Activated T-helper 1 cell treated with anti-CD3 and anti-CD28 coated beads, Interleukin-2, amount 50 U/mL, for 16 hours (primary cell): ENCODE measurements at places on chromosomes 12 and 14.

DNA sequence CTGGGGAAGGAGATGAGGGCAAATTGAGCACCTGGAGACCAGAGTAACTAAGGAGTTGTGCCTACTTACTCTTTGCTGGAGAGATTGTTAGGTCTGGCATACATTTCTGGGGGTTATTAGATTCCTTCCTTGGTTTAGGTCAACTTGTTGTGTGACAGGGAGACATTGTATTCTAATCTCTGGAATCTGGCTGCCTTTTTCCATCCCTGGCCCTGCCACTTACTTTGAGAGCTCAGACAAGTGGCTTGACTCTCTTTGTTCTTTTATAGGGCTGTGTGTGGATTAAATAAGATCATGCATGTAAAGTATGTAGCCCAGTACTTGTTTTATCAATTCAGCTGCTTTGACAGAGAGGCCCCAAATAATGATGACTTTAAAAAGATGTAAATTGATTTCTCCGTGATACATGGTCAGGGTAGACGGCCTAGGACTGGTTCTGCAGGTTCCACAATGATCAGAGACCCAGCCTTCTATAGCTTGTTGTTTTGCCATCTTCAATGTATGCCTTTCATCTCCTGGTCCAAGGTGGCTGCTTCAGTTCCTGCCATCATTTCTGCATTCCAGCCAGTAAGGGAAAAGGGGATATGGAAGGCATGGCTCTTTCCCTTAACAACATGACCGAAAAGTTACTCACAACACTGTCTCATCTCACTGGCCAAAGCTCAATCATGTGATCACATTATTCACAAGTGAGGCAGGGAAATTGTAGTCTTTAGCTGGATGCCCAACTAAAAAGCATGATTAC, 72.6 kb downstream of the CHST11 start:
- no peak for DNase-seq

- peak; percentile 52 for DNase-seq
These were observed 5.0 kb upstream of the SLC25A47 start for GRCh38 chr14:100317912-100318808.

GRCh38 chr14:60225265-60225664, 23.8 kb upstream of the PPM1A start:
- no peak for DNase-seq

GRCh38 chr12:6230321-6231110, 30.3 kb downstream of the CD9 start:
- DNase-seq = peak; percentile 32

DNA sequence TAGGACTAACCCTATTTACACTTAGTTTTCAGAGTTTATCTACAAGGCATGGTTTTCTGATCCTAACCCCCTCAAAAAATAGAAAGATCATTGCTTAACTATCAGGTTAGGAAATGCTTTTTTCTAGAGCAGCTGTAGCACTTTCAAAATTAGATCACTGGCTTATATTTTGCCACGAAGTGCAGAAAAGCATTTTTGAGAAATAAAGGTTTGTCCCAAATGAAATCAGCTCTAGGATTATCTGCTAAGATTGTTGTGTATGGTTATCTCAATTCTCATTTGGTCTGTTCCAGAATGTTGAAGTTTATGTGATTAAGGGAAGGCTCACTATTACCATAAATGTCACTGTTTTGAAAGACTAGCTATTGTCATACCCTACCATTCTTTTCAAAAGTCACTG, 9.8 kb upstream of the DYRK4 start:
- no peak for DNase-seq

DNA sequence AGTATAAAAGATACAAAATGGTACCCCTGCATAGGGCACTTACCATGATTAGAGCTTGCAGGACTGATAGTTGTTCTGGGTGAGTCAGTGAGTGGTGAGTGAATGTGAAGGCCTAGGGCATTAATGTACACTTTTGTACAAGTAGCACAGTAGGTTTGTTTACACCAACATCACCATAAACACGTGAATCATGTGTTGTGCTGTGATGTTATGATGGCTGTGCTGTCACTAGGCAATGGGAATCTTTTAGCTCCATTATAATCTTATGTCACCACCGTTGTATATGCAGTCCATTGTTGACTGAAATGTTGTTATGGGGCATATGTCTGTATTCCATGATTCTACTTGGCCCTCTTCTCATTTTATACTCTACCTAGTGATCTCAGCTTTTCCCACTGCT, 11.8 kb downstream of the NUBPL start:
- no peak for DNase-seq

DNA sequence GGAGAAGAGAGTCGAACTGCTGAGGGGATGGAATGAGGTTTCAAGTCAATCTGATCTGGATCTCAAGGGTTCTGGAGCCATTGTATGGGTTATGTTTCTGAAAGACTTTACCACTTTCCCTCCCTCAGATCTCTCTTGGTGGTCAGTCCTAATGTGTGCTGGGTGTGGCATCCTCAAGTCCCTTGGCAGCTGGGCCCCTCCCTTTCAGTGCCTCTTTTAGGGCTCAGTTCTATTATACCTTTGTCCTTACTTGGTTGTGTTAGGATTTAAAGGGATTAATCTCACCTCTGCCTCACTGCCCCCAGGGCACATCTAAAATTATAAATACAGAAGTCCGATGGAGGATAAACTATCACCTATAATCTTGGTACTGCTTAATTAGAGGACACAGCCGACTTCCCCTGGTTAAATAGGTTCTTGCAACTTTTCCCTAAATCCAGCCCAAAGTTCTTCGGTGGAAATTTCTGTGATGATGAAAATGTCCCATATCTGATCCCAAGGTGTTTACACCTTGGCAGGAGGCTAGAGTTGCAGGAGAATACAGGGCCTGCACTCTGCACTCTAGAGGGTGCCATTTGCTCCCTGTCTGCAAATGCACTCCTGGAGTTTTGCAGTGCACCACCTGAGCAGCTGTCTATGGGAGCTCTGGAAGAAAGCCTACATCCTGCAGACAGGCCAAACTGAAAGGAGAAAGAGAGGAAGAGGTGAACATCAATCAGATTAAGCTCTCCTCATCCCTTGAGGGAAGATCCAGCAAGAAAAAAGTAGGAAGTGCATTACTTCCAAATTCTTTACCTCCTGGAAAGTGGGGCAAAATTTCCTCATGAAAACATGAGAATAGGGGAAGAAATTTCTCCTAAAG, 106.8 kb downstream of the NUAK1 start:
- DNase-seq = no peak

DNA sequence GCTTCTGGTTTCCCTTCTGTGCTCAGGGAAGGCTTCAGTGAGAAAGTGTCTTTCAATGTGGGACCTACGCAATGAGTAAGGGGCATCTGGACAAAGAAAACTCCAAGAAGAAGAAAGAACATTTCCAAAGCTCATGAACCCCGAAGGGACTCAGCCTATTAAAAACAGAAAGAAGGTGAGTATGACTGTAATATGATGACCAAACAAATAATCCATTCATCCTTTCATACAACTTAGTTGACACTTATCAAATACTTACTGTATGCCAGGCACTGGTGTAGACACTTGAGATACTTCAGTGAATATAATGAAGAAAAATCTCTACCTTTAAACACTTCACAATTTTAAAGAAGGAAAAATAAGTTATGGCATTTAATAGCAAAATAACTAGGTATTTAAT, 1054.2 kb upstream of the FOXG1 start:
- no peak for DNase-seq
